Stimulated activated CD8-positive, alpha-beta memory T cell treated with anti-CD3 and anti-CD28 coated beads, Interleukin-4, amount 100 ng/mL, for 48 hours (primary cell): ENCODE measurements at places on chromosomes 6 and 20.

GRCh38 chr6:140985679-140986275 is 1146.9 kb upstream of the GJE1 start:
- DNase-seq = no peak

GRCh38 chr6:25832307-25832662 is 433 bp upstream of the SLC17A1 start:
- DNase-seq = no peak

DNA sequence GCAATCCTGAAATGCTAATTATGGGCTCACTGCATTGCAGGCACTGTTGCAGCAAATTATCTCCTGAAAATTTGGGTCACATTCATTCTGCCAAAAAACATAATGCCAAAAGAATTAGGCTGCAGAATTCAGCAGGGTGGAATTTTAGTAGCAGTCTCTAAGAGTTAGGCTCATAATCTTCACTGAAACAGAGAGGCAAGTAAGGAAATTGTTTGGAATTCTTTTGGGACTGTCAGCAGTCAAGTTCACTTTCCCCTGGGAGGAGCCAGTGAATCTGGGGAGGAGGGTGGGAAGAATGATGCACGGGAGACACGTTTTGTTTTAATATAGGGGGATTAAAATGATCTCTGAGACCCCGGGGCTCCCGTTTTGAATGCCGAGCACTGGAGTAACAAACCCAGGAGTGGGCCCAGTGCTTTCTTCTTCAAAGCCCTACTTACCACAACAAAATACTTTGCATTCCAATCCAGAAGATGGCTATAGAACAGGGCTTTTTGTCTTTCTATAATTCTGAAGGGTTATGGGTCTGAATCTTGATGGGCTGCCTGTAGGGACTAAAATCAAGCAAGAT is 44.7 kb downstream of the SOBP start:
- DNase-seq = no peak

DNA sequence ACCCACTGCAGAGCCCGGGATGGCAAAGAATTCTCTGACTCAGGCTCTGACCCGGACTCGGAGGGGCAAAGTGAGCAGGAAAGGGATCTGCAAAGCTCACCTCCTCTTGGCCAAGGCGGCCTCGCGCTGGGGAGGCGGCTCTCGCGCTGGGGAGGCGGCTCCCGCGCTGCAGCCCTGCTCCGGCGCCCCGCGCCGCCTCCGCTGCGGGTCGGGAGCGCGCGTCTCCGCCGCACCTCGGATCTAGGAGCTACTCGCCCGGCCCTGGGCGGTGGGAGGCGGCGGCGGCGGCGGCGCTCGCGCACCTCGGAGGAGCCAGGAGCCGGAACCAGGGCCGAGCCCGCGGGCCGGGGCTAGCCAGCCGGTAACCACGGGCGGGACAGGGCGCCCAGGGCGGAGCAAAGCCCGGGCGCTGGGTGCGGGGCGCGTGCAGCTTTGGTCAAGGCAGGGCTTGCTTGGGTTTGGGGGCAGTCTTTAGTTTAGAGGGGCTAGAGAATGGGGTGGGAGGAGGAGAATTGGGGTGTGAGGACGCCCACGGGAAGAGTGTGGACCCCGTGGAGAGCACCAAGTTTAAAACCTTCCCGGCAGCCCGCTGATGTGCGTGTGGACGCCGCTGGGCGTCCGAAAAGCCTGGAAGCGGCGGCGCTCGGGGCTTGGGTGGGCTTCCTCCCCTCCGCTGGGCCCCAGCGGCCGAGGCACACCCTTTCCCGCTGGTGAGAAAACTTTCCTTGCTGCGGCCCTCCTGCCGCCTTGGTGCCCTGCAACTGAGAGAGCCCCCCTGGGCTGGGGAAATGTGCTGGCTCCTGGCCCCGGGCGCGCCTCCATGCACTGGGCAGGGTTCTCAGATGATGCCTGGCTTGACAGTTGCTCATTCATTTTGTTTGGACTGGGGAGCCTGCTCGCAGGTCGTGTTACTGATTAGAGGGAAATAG is at the start of gene MRAP2:
Gene MRAP2, plus strand, starts transcription at position 250 of the 929 bp plus-strand sequence. CDS start 21,547 bp downstream, outside the sequence.
- peak; percentile 24 for DNase-seq

- no peak for DNase-seq
Observed at GRCh38 chr6:36986704-36987047, 680 bp upstream of the MTCH1 start.
